ENCODE measurements at places on chromosomes 3 and 15.

DNA sequence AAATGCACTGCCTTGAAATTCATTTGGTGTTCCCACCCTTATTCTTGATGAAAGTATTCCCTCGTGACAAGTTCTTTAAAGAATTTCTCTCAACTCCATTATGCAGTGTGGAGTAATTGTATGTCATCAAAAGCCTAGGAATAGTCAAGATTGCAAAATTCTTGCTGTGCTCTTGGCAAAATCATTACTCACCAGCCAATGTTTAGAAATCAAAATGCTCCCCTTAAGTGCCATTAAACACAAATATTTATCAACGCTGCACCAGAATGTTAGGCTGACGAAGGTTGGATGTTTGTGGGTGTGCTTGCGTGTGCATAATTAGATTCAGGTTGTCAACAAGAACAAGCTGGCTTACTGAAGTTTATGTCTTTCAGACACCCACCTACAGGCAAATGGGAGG lies 40.5 kb downstream of the SST start:
- DNase-seq, result no peak

- DNase-seq, result no peak
Measured at GRCh38 chr3:192207239-192207638, 520.1 kb downstream of the FGF12 start.

DNA sequence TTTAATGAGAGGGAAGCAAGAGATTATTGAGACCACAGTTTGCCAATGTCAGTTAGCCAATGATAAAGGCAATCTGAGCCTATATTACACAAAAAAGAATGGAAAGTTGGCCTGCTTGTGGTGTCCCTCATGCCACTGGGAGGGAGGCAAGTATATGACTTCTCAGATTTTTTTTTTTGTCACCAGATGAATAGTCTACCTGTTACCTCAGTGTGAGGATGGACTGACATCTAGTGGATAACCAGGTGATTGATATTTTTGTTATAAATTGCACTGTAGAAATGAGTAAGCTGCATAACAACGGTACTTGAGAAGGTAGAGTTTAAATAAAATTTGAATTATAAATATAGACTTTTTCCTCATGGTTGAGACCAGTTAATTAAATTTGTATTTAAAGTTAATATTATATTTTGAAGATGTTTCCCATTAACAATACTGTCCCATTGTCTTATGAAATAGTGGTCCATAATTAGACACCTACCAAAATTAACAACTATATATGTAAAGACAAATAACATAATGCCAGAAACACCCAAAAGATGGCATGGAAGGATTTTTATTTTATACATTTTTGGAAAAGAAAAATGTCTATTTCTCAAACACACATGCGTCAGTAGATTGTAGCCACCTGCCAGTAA lies 237.8 kb upstream of the GADL1 start:
- no peak for DNase-seq

- peak; percentile 62 for DNase-seq
Measured at GRCh38 chr3:114827495-114827894, 319.6 kb downstream of the ZBTB20 start.

- DNase-seq, result no peak
Measured at GRCh38 chr3:145882436-145882835, 278.5 kb downstream of the PLOD2 start.

DNA sequence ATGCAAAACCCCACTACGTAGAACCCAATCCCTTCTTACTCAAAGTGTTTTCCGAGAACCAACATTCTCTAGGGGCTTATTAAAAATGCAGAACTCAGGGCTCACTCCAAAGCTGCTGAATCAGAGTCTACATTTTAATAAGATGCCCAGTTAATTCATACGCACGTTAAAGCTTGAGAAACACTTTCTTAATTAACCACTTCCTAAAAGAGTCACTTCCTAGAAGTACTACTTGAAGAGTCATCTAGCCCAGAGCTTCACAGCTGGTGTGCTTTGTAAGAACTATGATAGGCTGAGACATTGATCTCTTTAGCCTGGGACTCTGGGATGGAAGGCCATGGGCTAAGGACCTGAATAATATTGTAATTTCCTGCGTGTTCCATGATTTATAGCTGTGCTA lies 9.0 kb downstream of the COL6A5 start:
- no peak for DNase-seq

DNA sequence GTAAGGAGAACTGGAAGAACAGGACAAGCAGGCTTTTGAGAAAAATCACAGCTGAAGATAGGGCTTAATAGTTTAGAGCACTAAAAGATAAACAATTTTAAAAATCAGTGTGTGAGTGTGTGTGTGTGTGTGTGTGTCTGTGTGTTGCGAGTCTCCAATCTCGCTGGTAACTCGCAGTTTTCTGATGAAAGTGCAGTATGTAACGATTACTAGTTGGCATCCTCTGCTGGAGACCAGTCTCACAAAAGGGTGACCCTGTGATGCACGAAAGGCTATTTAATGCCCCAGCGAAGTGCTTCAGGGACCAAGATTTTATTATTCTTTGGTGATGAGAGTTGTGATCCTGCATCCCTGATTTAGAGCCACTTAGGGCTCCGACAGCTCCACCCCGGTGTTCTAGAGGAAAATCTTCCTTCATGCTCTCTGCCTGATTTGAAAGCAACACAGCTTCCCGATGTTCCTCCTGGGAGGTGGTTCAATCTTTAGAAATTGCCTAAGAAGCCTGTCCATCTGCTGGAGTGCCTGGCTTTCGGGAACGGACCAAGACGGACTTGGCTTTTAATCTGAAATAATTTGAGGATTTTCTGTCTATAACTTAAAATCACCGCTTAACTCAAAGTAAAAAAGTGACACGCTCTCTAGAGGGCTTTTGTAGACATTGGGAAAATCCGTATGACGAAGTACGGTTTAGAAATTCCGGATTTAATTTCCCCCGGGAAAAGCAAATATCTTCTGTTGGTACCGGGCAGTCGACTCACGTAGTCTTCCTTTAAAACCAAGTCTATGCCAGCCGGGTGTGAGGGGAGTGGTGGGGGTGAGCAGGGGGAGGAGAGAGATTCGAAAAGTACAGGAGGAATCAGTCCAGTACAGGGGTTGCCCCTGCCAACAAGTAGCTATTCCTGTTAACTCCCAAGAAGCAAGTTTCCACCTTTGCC lies 1.1 kb upstream of the ALCAM start:
- no peak for DNase-seq

GRCh38 chr3:71237672-71238071 lies 345.9 kb downstream of the FOXP1 start:
- no peak for DNase-seq

DNA sequence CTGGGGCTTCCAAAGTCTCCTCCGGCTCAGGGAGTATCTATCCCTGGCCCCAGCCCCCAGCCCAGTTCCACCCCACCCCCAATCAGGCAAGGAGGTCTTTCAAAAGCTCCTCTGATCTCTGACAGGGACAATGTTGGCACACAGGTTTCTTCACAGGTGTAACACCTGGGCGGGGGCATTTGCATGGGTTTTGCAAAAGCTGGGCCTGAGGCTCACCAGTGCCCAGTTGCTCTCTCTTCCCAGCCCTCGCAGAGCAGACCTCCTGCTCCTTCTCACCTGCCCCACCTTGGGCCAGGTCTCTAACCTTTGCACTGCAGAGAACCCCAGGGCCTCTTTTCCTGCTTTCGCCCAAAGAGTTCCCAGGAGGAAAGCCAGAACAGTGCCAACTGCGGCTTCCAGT lies 8.6 kb upstream of the CSK start:
- no peak for DNase-seq

- DNase-seq, result no peak
Measured at GRCh38 chr15:100920516-100921135, 1.5 kb downstream of the LRRK1 start.

All from NCI-H2171 (cell line).